ENCODE measurements at places on chromosomes 3 and 15.

DNA sequence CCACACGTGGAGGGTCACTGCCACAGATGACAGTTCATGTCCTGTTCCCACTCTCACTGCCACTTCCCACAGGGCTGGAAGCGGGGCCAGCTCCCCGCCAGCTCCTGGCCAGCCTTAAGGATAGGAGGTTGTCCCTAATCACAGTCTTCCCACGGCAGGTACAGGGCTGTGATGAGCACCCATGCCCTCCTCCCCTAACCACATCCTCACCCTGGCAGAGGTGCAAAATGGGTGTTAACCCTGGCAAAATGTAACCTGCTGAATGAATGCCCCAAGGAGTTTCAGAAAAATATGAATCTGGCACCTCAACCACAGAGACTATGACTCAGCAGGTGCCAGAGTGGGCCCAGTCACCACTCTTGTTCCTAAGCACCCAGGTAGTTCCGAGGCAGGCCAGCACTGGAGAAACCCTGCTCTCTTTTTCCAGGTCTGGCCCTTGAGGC is 185.1 kb upstream of the TPM1 start:
- DNase-seq = no peak

DNA sequence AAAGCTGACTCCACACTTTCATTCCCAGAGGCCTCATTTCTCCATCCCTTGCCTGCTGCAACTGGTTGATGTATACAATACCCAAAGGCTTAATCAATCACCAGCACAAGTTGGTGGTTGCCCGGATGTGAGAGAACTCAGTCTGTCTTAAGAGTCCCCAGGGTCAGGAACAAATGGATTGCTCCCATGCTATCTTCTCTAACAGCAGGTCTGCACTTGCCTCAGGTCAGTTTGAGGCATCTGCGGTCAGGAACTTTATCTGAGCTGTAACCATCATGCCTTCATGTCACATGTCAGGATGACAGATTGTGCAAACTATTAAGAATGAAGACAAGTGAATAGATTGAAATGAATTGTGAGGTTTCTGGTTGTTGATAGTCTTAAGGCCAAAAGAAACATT is 56.1 kb downstream of the BFSP2 start:
- no peak for DNase-seq

GRCh38 chr15:60215225-60215963 is 182.4 kb downstream of the ANXA2 start:
- DNase-seq = no peak

DNA sequence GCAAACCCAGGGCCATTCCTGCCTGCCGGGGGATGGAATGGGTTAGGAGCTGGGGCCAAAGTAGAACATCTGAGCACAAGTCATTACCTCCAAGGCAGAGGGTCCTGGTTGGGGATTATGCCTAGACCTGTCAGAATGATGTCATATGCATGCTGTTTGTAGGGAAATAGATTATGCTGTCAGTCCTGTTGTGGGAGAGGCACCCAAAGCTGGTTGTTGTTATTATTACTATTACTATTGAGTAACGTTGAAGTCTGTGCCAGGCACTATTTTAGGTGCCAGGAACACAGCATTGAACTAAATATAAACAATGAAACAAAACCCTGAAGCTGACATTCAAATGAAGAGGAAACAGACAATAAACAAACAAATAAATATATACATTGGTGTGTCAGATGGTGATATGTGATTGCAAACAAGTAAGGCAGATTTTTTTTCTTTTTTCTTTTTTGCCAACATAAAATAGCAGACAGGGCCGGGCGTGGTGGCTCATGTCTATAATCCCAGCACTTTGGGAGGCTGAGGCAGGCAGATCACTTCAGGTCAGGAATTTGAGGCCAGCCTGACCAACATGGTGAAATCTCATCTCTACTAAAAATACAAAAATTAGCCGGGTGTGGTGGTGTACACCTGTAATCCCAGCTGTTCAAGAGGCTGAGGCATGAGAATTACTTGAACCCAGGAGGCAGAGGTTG is 2.0 kb downstream of the P4HTM start:
- no peak for DNase-seq

DNA sequence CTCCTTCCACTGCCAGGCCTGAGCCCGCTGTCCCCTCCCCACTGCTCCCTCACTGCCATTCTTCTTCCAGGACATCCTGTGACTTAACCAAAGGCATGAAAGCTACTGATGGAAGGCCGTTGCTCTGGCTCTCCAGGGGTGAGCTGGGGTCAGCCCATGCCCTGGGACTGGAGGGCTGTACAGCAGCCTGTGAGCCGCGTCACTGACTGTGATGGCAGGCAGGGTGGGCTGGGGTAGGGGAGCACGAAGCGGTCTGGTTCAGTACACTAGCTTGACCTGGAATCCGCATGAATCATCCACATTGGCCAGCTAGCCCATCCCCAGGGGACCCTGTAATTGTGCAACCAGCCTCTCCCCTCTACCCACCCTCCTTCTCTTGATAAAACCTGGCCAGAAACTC is 30.8 kb downstream of the CORO2B start:
- peak; percentile 89 for DNase-seq

GRCh38 chr3:21515417-21515816 is 235.6 kb downstream of the ZNF385D start:
- no peak for DNase-seq

GRCh38 chr3:11118181-11118682 is 36.1 kb upstream of the HRH1 start:
- DNase-seq = peak; percentile 60

GRCh38 chr3:41502023-41502422 is 302.7 kb downstream of the CTNNB1 start:
- no peak for DNase-seq

GRCh38 chr3:23726811-23727548 is 78.8 kb upstream of the UBE2E1 start:
- no peak for DNase-seq

GRCh38 chr15:55703873-55704301 is 39.1 kb downstream of the PRTG start:
- no peak for DNase-seq

DNA sequence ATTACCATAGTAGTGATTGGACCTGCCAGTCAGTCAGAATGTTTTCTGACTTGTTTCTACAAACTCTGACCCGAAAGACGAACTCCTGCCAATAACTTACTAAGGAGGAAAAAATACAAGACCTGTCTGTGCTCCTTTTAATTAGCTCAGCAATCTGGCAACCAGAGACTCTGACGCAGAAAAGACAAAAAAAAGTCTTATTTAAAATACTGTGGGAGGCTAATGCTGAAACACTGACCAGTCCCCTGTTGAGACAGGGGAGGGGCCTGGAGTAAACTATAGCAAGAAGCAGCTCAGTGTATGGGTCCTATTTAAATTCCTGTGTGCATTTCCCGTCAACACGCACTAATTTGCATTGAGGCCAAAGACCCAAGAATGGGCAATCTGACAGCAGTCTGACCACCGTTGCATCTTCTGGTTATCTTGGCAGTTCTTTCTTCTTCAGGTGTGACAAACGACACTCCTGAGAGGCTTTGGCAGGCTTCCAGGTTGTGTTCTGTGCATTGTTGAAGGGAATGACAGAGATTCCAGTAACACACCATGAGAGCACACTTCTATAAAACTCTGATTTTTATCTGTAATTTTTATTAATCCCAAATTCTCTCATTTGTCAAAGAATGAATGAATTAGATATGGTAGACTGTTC is 1114.3 kb downstream of the IGSF11 start:
- DNase-seq = no peak

DNA sequence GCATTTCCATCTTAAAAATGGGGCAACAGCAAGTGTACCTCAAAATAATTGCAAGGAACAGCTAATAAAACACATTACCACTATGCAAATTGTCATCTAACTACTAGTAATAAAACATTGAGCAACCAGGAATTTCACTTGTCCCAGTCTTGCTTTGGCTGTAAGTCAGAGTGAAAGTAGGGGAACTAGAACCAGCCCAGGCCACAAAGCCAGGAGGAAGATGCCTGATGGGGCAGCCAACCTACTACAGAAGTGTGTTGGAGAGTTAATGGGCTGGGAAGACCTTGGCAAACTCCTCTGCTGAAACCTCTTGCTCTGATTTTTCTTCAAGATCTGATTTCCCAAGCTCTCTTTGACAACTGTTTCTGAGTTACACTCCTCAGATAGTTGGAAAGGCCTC is 40.2 kb upstream of the LPP start:
- no peak for DNase-seq

- DNase-seq = no peak
Measured at GRCh38 chr15:84645997-84646396, 8.1 kb downstream of the WDR73 start.

GRCh38 chr15:78364233-78364632 is 24.1 kb downstream of the CRABP1 start:
- DNase-seq = no peak

DNA sequence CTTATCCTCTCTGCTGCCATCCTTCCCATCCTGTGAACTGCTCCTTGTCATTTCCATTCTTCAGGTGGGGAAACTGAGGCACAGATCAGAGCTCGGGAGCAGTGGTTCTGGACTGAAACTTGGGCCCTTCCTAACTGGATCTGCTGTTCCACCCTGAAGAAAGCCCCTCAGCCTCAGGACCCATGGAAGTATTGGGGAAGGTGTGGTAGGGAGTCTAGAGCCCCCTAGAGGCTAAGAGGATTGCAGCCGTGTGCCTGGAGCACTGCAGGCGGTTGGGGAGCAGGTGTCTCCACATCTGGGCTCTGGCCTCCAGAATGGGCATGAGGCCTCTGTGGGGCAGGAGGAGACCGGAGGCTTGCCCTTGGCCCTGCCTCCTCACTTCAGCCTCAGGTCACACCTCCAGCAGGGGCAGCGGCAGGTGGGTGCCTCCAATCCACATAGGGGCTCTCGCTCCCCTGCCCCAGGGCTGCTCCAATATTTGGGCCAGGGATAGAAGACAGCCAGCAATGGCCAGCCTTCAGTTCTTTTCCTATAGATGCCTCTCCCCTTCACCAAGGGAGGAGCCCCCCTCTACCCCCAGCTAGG is 28.1 kb downstream of the DNAJB8 start:
- no peak for DNase-seq

- DNase-seq = no peak
Measured at GRCh38 chr3:150450916-150451315, 42.8 kb downstream of the TSC22D2 start.

GRCh38 chr3:55585856-55586255 is 98.8 kb upstream of the WNT5A start:
- no peak for DNase-seq

- no peak for DNase-seq
Measured at GRCh38 chr3:80006315-80006714, 238.5 kb upstream of the ROBO1 start.

- no peak for DNase-seq
Measured at GRCh38 chr15:21271566-21271965, 168.7 kb downstream of the POTEB3 start.

GRCh38 chr3:85903434-85903833 is 944.6 kb downstream of the CADM2 start:
- DNase-seq = no peak

- no peak for DNase-seq
Measured at GRCh38 chr3:135490219-135490915, 475.2 kb upstream of the PPP2R3A start.

DNA sequence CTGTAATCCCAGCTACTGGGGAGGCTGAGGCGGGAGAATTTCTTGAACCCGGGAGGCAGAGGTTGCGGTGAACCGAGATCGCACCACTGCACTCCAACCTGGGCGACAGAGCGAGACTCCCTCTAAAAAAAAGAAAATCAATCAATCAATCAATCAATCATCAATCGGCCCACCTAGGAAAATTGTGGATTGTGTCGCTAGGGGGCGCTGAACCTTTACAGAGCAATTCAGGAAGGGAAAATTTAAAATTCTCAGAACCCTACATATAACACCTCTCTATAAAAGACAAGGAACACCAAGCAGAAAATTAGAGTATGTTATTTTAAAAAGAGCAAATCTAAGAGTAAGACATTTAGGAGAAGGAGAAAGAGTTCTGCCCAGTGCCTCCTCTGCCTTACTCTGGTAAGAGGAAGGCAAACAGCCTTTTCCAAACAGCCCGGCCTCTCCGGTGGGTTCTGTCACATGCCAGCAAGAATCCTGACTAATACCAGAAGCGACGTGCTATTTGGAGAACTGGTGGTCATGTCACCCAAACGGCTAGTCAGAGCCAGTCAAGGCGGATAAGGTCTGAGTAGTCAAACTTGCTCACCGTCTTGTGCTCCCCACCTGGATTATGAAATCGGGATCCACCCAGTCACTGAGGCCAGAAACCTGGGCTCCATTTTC is 22.3 kb upstream of the SMCO1 start:
- DNase-seq = no peak

GRCh38 chr15:74470631-74471395 is 9.9 kb upstream of the UBL7 start:
- no peak for DNase-seq

- DNase-seq = no peak
Measured at GRCh38 chr3:125119752-125120378, 64.1 kb upstream of the HEG1 start.

DNA sequence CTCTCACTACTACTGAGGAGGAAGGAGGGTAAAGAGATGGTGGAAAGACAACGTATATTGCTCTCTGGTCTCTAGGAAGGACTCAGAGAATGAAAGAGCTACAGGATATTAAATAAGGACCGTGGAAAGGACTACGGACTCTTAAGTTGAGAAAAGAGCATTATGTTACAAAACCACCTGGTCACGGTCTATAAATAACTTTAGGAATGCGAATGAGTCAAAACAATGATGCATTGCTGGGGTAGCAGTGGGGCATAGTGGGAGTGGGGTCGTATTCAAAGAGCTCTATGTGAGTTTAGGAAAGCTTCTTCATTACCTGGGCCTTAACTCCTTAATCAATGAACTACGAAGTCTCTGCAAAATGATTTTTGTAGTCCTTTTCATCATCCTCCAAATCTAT is 295.7 kb upstream of the SOX14 start:
- no peak for DNase-seq

- peak; percentile 33 for DNase-seq
Measured at GRCh38 chr15:70246623-70247220, 149.0 kb upstream of the TLE3 start.

GRCh38 chr3:5197022-5197421 is 9.5 kb downstream of the EDEM1 start:
- no peak for DNase-seq

GRCh38 chr15:101091080-101092017 is 160.5 kb downstream of the CHSY1 start:
- peak; percentile 74 for DNase-seq

DNA sequence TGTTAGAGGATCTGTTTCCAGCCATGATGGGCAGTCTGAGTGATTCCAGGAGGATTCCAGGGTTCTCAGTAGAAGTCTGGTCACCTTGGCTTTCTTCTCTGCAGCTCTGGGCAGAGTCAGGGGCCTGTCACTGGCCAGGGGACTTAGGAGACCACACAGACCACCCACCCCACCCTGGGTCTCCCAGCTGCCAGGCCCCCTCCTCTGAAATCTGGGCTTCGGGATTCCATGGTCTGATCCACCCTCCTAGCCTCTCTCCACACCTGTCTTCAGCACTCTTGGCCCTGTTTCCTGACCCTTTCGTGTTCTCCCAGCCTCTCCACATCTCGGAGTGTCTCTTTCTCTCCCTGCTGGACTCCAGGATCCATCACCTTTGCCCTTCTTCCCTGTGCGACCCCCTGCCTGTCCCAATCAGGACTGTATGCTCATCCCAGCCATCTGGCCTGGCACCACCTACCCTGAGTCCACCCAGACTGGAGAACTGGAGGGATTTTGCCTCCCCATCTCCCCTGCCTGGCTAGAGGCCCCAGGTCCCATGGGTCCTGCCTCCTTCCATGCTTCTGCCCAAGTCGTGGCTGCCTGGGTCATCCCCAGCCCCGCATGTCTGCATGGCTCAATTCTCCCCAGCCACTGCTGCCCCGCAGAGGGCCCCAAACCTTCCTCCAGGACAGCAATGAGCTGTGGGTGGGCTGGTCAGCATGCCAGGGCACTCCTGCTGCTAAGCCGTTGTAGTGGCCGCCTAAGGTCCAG is 34.3 kb downstream of the GOLGA6L10 start:
- DNase-seq = no peak

All from aorta (tissue), 5 donors.